ENCODE measurements at places on chromosomes 7 and 10.

GRCh38 chr10:86653987-86654386, 360 bp upstream of the OPN4 start:
- DNase-seq, result no peak

DNA sequence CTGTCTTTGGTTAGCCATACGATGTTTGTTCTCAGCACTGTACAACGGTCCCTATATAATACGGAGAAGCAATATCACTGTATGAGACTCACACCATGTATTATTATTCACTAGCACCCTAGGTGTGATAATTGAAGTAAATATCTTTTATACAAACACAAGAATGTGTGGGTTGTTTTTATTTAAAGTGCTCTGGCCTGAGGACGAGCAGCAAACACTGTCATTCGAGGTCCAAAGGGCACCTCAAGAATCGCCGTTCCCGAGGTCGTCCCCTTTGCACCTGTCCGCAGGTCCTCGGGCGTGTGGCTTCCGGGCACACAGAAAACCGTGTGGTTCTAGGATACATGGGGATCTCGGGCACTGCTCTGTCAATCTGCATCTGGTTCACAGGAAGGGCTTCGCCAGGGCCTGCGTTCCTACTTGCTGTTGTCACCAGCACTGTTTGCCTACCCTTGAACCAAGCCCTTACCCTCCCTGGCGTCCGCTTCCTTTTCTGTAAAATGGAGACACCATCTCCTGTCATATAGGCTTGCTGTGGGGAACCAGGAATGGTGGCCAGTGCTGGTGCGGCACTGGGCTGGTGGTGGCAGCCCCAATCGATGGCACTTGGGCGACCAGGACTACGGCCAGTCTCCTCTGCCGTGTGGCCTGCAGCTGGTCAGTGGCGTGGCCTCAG, 28.5 kb upstream of the SH2B2 start:
- DNase-seq, result no peak

GRCh38 chr10:104251443-104251842, 3.2 kb upstream of the GSTO1 start:
- no peak for DNase-seq

DNA sequence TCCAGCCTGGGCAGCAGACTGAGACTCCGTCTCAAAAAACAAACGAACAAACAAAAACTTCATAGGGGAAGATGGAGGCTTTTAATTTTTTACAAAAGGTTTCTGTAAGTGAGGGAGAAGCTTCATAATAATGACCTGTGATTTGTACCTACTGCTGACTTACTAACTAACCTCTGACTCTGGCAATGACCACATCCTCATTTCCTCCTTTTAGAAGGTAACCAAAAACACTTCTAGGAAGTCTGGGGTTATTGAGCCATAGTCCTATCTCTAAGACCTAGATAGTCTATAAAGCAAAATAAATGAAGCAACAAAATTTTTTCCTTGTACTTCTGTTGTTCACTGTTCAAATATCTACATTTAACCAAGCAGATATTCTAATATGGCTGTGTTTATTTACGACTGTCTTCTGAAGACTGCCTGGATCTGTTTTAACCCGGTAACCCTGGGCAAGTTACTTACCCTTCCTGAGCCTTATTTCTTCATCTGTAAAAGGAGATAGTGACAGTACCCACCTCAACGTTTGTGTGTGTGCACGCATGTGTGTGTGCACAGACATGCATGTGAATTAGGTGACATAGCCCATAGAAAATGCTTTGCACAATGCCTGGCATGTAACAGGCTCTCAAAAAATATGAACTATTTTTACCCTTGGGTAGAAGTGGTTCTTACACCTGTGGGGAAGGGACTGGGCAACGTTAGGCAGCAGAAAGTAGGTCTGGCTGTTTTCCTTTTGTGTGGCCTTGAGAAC, 30.8 kb upstream of the SMNDC1 start:
- DNase-seq, result no peak

- DNase-seq, result no peak
These were observed 7.2 kb upstream of the MLXIPL start for GRCh38 chr7:73631558-73631957.

- no peak for DNase-seq
These were observed 297.5 kb upstream of the NRP1 start for GRCh38 chr10:33631991-33632390.

DNA sequence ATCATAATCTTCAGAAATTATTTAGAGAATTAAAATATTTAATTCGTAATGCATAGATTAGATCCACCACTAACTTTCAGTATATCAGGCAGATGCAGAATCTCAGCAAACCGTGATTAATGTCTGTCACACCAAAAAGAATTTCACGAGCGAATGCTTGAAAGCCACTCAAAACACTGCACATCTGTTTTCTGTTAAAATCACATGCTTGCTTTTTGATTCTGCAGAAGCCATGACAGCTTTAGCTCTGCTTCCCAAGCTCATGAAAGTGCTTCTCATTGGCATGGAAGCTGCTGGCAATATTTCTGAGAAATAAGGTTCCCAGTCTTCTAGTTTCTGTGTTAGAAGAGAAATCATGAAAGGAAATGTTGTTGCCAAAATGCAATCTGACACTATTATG, 837.8 kb upstream of the LRRN3 start:
- DNase-seq, result no peak

- DNase-seq, result no peak
These were observed 776 bp downstream of the TMEM184A start for GRCh38 chr7:1555046-1555812.

GRCh38 chr7:122312789-122313188, 8.2 kb upstream of the FEZF1 start:
- DNase-seq, result no peak

GRCh38 chr7:75054744-75055143, 18.9 kb downstream of the RCC1L start:
- DNase-seq, result no peak

- DNase-seq, result no peak
These were observed 246.7 kb downstream of the MGMT start for GRCh38 chr10:129713659-129714265.

GRCh38 chr7:76165973-76166403, 35.7 kb upstream of the SRRM3 start:
- DNase-seq, result no peak

GRCh38 chr10:111004016-111004415, 72.8 kb upstream of the ADRA2A start:
- no peak for DNase-seq

DNA sequence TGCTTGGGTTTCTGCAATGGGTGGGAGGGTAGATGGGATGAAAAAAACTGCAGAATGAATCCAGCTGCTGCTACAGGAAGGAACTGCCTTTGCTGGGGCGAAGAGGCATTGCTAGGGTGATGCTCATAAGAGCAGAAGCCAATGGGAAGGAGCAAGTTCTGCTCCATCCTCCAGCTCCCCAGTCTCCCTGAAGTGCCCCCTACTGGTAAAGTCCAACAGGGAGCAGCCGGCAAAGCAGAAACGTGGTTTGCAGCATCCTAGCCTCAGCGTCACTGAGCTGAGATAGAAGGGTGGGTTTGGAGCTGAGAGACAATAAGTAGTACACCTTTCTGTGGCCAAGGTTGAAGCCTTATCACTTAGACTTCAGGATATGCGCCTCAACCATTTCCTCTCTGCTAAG, 220.5 kb downstream of the CCSER2 start:
- DNase-seq, result no peak

- DNase-seq, result no peak
These were observed 33.4 kb upstream of the ABLIM1 start for GRCh38 chr10:114691442-114691941.

DNA sequence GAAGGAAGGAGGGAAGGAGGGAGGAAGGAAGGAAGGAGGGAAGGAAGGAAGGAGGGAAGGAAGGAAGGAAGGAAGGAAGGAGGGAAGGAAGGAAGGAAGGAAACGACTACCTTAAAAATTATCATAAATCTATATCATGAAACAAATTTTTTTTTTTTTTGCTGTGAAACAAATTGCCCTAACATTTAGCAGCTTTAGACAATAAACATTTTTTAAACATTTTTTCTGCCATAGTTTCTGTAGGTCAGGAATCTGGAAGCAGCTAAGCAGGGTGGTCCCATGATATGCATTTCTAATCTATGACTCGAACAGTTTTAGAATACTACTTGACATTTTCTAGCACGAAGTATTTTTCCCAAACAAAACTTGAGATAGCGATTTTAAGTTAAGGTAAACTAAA, 42.9 kb upstream of the TSPAN13 start:
- DNase-seq, result no peak

DNA sequence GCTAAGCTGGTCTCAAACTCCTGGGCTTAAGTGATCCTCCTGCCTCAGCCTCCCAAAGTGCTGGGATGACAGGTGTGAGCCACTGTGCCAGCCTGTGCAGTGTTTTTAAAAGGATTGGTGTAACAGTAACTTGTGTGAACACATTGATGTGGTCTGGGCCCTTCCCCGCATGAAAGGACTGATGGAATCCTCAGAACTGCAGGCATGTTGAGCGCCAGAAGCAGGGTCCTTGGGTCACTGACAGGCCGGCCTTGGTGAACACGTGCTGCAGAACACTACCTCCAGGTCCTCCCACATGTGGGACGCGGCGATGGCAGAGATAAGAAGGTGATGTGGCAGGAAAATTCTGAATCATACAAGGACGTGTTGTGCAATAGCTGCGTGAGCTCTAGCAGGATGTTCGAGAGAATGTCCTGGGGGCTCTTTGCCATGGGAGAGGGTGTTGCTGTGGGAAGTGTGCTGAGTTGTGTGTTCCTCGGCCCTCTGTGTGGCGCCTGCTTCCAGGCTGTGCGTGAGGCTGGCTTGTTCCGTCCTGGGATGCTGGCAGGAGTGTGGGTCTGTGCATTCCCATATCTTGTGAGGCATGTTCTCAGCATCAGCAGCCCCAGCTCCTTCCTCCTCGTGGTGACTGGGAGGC, 68.2 kb downstream of the DNAJB6 start:
- DNase-seq, result no peak

DNA sequence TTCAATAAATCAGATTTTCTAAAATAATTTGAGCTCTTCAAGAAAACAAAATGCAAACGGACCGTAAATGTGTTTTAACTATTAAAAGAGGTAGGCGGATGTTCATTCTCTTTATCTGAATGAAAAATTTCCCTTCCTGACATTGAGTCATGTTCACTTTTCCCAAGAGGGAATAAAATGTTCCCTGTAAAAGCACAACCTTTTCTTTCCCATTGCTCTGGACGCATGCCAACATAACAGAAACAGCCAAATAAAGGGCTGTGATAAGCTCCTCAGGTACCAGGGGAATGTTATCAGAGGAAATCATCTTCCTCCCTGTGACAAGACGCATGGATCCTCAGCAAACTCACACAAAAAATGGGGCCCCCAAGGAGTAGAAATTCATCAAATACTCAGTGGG, 251.8 kb downstream of the MTERF1 start:
- no peak for DNase-seq

- no peak for DNase-seq
These were observed 17.4 kb downstream of the C7orf57 start for GRCh38 chr7:48052748-48053147.

GRCh38 chr7:120189623-120190022, 83.4 kb upstream of the KCND2 start:
- no peak for DNase-seq

DNA sequence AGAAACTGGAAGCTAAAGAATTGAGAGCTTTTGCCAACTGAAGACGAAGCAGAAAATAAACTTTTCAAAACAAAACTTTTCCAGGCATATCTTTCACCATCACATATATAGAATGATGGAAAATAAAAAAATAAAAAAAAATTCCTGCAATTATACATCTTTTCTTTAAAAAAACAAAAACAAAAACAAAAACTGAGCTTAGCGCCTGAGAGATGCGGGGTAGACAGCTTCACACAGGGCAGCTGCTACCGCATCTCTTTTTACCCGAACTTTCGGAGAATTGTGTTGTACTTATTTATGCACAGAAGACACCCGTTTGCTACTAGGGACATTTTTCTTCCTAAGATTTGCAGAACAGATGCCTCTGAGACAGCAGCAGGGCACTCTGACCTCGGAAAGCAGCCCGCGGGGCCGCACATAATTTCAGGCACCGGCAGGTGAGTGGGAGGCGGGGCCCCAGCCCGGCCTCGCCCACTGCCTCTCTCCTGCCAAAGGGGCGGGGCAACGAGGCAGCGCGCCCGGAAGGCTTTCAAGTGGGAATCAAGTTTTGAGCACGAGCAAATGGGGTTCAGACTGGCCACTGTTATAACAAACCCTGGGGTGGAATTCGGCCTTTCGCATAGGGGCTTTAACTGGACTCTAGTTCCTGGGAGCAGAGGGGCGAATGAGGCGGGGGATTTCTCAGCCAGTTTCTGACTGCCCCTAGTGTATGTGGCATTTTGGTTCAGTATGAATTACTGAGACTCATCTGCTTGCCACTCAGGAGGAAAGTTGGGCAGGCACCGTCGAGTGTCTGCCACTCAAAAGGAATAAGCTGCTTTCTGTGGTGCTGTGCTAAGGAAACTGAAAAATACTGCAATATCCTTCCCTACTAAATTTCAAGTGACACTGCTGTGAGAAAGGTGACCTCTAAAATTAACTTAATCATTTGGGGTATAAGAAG, 18.5 kb upstream of the FAM133B start:
- no peak for DNase-seq

DNA sequence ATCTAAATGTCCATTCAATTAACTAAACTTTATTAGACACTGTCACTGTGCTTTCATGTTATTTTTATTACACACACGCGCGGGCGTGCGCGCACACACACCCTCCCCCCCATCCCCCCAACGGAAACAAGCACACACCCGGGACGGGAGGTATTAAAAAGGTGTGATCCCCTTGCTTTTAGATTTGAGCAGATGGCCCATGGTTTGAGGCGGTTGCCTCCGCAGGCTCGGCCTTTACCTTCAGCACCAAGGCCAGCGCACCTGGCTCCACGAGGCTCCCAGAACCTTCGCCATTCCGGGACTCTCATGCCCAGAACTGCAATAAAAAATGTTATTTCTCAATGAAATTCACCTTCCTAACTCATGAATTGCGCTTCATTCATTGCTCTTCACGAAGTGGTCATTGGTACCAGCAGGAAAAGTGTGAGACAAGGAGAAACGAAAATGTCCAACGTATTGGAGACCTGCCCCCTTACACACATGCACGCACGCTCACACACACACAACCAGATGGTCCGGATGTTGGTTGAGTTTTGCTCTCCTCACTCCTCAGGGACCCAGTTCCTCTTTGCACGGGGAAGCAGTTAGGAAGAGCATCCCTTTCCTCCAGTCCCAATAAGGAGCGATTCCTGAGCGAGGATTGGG, 20.8 kb upstream of the PTF1A start:
- DNase-seq, result no peak

- DNase-seq, result no peak
These were observed 9.2 kb downstream of the JMJD1C start for GRCh38 chr10:63456437-63457210.

DNA sequence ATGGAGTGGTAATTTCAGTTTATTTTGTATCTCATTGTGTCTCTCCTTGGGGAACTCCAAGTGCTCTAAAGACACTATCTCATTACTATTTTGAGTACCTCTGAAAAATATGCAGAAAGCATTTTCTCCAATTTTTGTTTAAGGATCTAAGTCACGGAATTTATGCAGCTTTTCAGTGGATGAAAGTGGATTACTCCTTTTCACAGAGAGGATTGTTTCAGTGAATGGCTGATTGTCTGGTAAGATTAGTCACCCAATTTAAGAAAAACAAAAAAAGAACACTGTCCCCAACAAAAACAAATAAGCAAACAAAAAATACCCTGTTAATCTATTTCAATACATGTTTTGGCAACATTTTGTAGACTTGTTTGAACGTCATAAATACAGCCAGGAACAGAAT, 338.3 kb upstream of the TEX47 start:
- no peak for DNase-seq
